ENCODE measurements at places on chromosomes 4 and X.

- peak; percentile 66 for DNase-seq
Measured at GRCh38 chr4:168710353-168710946, 213.6 kb downstream of the PALLD start.

DNA sequence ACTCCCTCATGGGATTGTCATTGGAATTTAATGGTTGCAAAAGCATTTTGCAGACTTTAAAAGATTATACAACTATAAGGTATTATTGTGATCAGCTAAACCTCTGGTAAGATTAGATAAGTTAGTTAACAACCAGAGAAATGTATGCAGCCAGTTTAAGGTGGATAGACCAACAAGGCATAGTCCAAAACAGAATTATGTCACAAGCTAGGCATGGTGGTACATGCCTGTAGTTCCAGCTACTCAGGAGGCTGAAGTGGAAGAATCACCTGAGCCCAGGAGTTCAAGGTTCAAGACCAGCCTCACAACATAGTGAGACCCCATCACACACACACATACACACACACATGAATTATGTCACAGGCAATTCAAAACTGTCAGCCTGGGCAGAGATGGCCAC lies 54.7 kb upstream of the KLHL13 start:
- DNase-seq, result no peak

GRCh38 chr4:120919358-120919757 lies 3.2 kb downstream of the PRDM5 start:
- no peak for DNase-seq

- no peak for DNase-seq
Measured at GRCh38 chrX:4642114-4642513, 928.7 kb upstream of the PRKX start.

DNA sequence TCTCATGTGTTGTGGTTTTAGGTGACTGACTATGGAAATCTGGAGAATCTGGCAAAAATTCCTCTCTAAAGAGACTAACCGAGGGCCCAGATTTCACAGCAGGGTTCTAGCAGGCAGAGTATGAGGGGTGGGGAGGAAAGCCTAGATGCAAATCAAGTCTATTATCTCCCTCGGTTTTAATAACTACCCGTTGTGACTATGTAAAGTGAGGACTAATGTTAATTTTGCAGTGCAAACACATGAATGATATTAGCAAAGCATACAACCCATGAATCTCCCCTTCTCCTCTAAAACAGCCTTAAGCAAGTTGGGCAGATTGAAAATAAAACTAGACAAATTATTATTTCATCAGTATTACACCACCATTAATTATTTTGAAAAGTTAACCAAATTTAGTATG lies 131.4 kb downstream of the SLITRK2 start:
- no peak for DNase-seq

GRCh38 chr4:145580906-145581305 lies 38.3 kb upstream of the MMAA start:
- DNase-seq, result no peak

GRCh38 chrX:149259241-149259640 lies 245.9 kb downstream of the IDS start:
- DNase-seq, result no peak

DNA sequence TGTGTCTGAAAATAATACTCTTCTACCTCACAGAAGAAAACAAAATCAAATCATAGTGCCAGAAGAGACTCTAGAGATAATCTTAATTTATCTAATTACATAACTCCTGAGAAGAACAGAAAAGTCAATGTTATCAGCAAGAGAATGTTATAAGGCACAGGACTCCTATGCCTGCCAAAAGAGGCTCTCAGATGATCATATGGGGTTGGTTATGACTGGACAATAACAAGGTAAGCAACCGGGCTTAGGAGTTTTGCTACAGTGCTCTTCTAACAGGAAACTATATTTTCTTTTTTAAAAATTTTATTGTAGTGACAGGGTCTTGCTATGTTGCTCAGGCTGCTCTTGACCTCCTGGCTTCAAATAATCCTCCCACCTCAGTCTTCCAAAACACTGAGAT lies 3.5 kb upstream of the C4orf17 start:
- no peak for DNase-seq

Measured in suppressor macrophage treated with lipopolysaccharide for 4 hours (primary cell).